GM06990 (cell line): ENCODE measurements at places on chromosomes 13 and 19.

DNA sequence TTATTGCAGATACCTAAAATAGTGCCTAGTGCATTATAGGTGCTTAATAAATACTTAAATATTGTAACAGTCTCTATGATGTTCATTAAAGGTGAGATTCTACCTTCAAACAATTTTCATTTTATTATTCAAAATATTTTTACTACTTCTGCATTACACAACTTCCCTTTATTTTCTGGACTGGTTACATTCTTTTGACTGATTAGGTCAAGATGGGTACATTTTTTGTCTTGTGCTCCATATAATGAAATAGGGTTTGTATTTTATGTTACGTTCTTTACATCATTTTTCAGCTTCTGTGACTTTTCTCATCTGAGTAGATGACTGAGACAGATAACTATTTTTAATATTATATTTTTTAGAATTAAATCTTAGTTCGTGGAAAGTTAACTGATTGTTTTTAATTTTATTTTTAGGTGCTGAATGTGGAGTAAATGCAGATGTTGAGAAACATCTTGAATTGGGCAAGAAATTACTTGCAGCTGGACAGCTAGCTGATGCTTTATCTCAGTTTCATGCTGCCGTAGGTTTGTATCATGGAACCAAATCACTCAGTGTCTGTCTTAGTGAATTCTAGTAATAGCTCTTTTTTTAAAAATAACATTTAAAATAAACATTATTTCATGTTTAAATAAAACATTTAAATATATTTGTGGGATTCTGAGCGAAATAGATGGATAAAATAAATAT is 32.0 kb downstream of the DNAJC3 start:
- DNase-seq = no peak

DNA sequence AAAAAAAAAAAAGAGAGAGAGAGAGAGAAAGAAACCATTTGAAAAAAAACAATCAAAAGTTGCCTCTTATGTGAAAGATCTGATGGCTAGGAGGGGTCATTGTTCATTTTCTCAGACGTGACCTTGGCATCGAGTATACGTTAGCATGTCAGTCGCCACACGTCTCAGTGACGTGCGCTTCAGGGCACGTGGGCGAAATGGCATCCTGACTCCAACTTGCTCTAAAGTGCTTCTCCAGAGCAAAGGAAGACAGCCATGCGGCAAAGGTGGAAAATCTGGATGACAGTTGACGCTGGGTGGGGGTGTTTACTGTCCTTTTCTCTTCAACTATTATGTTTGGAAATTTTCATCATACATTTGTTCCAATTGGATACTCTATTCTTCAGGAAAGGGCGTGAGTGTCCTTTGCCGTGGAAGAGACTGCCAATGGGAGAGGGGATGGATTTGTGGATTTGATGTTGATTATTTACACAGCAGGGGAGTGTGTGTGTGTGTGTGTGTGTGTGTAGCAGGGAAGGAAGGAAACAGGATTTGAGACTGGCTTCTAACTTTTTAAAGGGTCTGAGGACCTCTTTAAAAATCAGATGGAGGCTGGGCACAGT is 25.0 kb downstream of the KLF2 start:
- DNase-seq = no peak

- DNase-seq = no peak
Measured at GRCh38 chr13:40984668-40985366, 34.3 kb downstream of the ELF1 start.

DNA sequence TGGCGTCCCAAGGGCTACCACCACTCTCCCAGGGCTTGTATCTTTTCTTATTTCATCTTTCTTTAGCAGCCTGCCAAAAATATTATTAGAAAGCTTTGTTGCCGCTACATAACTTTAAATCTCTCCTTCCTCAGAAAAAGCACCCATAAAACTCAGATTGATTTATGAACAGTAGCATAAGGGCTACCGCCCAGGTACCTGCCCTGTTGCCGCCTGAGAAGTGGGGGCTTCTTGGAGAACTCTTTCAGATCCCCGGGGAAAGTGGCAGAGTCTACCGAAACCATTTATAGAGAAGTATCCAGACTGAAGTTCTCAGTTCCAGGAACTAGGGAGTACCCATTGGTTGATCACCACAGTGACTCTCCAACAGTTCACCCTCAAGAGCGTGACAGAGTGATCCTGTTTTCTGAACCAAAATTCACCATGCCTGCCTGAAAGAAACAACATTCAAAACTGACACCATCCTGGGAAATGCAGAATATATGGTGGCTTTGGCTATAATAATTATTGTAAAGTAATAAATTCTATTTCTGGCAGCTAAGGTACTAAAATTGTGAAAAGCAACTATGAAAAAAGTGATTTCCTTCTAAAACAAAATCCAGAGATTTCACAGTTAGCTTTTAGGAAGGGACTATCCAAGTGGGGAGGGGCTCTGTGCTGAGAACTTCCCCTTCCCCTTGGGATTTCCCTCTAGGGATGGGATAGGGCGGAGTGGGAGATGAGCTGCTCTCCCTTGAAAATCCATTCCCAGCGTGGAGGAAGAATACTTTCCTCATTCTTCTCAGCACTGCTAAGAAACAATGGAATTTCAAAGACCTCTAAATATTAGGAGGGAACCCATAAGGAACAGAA is 877 bp upstream of the N4BP2L1 start:
- DNase-seq = no peak

DNA sequence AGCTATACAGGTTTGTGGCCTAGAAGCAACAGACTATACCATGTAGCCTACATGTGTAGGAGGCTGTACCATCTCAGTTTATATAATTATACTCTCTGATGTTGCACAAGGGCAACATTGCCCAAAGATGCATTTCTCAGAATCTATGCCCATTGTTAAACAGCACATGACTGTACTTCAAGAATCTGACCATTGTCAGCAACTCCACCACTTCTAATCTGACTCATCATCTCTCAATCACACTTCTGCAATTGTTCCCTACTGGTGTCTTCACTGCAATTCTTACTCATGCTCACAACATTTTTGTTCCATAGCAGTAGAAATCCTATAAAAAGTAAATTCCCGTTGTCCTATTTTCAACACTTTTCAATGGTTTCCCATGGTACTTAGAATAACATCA is 63.9 kb upstream of the ATXN8OS start:
- DNase-seq = no peak

DNA sequence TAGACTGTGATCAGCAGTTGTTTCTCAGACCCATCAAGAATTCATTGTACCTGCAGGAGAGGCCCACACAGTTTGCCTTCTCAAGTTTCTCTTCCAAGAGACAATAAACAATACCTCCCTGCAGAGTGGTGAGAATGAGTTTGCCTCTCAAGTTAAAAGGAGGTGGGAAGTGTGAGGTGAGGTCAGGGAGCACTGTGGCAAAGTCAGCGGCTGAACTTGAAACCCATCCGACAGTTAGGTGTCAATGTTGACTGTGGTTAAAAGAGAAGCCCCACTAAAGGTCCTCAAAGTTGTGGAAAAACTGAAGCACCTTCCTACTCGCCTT is 72.9 kb upstream of the TSC22D1 start:
- DNase-seq = no peak
